NCI-H187 treated with DMSO at 0.1 percent for 48 hours (cell line): ENCODE measurements at places on chromosomes 2 and 18.
A peak's percentile ranks its signal among the peaks of the same experiment; 100 is the strongest.

DNA sequence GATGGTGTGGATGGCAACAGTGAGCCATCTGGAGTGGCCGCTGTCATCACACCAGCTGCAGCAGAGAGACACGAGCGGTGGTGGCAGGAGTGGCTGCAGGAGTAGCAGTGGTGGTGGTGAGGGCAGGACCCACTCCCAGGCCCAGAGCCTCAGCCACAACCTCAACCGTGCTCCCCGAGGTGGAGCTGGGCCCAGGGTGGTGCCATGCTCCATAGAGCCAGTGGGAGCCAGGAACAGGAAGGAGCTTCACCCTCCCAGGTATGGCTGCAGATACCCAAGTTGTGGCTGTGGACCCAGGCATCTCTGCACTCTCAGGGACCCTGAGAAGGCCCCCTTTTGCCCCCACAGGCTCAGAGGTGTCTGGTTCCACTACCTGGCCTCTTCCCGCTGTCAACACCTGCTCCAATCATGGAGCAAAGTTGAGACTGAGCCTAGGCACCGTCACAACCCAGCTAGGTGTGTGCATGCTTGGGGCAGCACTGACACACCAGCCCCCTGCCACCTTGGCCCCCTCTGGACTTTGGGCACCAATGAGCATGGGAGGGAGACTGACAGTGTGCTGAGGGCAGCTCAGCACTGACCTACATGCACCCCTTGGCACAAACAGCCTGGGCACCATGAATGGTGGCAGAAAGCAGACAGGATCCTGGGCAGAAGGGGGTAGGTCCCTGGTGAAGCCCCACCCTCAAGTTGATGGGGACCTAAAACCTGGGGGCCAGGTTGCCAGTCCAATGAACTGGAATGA lies 188.9 kb downstream of the NDUFA10 start:
- no peak for DNase-seq

DNA sequence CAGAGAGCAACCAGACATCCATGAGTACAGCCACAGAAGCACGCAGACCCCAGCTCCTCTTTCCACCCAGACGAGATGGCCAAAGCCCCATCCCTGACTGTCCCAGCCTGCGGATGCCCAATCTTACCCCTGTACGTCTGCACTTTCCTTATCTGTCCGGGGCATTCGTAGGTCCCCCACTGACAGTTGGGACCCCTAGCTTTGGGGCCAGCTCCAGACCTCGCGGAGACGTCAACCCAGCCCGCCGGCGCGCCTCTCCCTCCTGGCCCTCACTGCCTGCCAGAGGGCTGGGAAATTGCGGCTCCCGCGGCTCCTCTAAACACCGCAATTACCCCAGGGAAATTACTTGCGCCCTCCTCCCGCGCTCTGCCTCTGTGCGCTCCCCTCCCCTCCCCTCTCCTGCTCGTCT lies 2.3 kb downstream of the ECEL1 start:
- DNase-seq, result no peak

- peak; percentile 4 for DNase-seq
These were observed 765 bp upstream of the ING5 start for GRCh38 chr2:241701149-241701398.

- DNase-seq, result no peak
These were observed 183.3 kb downstream of the UBE2E3 start for GRCh38 chr2:181163691-181164090.

DNA sequence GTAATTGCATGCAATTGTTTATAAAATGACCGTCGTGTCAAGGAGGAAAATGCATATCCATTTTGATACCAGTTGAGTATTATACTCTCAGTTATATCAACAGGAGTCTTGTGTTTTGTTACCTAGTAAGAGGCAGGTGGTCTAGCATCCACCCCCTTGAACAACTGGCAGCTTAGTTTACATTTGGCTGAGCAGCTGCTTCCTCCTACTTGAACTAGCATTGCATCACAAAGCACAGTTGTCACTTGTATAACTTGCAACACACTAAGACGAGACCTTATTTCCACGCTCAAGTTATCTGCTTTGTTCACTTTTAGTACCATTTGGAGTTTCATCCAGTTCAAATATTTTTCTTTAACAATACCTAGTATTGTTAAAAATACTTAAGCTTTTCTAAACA lies 75.4 kb upstream of the UBE2E3 start:
- no peak for DNase-seq

DNA sequence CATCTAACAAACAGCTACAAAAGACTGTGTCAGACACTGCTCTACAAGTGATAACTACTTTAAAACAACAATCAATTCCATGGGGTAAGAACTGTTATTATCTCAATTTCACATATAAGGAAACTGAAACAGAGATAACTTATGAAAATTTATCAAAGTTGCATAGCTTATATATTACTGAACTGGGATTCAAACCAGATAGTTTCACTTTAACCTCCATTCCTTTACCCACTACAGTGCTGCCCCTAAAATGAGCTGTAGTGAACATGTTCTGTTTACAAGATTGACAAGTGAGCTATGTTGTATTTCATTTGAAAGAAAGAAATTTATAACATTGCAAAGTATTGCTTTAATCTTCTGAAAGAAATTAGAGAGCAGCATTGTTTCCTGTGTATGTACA lies 14.1 kb upstream of the GCG start:
- DNase-seq, result no peak

DNA sequence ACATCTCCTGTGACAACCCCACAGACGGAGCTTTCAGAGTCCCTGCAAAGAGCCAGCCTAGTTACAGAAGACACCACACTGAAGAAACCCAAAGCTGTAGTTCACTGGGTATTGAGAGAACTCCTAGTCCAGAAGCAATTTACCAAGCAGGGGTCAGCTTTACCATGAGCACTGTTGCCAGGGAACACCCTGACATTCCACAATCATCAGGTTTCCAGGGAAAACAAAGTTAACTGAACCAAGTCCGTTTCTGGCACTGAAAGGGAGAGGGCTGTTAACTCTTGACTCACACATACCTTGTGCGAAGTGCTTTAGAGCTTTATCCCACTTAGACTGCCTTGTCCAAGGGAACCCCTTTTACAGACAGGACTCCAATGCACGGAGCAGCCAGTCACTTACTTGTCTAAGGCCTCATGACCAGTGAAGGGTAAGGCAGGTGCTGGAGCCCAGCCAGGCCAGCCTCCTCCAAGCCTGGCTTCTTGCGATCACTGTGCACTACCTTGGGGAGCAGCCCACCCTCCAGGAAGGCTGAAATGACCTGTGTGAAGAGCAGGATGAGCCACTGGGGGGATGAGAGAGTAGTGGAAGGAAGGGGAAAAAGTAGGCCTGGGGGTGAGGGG lies 53.9 kb downstream of the REEP1 start:
- no peak for DNase-seq

- no peak for DNase-seq
These were observed 138.0 kb upstream of the LYPD6 start for GRCh38 chr2:149192427-149192826.

- DNase-seq, result no peak
These were observed 18.0 kb downstream of the LRP1B start for GRCh38 chr2:142112757-142113221.
